ENCODE measurements at places on chromosomes 13 and 19.

GRCh38 chr19:38674388-38675171, 27.1 kb downstream of the ACTN4 start:
- peaks cover 84% of the 10 kb centered on the region for H3K4me1 ChIP-seq
- no peaks in the 10 kb centered on the region for H3K27me3 ChIP-seq
- no peaks in the 10 kb centered on the region for H3K36me3 ChIP-seq
- peak overlapping the region; percentile 89 for H3K27ac ChIP-seq
- H3K4me3 ChIP-seq: peak overlapping the region; percentile 0

DNA sequence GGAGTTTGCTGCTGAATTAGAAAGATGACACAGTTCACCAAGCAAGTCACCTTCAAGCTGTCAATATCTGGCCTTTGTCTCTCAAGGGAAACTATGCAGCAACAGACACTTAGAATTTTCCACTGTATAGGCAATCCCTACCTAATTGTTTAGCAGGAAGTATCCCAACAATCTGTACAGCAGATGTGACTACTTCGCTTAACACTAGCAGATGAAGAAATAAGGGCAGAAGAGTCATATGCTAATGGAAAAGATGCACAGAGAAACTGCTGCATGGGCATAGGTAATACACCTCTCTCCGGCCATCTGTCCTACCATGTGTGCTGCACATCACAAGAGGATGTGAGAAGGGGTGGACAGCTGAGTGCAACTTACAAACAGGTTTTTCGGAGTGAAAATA, 851.2 kb downstream of the PCDH9 start:
- H3K36me3 ChIP-seq: no peaks in the 10 kb centered on the region
- no peak overlapping the region for H3K27ac ChIP-seq
- H3K27me3 ChIP-seq: no peaks in the 10 kb centered on the region
- DNase-seq: no peak
- no peak overlapping the region for H3K4me3 ChIP-seq
- no peaks in the 10 kb centered on the region for H3K4me1 ChIP-seq

DNA sequence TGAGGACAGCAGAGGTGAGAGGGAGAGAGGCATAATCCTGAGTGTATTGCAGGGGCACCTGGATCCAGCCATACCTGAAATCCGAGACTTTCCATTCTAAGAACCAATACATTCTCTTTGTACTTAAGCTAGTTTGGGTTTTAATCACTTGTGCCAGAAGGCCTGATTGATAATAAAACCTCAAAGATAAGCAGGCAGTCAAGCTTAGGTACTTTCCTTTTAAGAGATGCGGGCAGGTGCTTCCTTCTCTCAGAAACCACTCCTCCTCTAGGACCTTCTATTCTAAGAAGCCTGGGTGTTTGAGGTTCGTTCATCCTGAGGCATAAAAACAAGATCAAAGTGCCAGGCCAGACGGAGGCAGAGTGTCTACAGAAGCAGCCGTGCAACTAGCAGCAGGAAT, 22.2 kb downstream of the FAM187B start:
- H3K4me3 ChIP-seq: no peak overlapping the region
- no peak for DNase-seq
- no peaks in the 10 kb centered on the region for H3K4me1 ChIP-seq
- no peaks in the 10 kb centered on the region for H3K36me3 ChIP-seq
- H3K27me3 ChIP-seq: no peaks in the 10 kb centered on the region

- H3K36me3 ChIP-seq: no peaks in the 10 kb centered on the region
- no peaks in the 10 kb centered on the region for H3K27me3 ChIP-seq
- H3K4me3 ChIP-seq: no peak overlapping the region
- DNase-seq: peak; percentile 26
These were observed 24.1 kb downstream of the DCAF15 start for GRCh38 chr19:13976446-13976845.

DNA sequence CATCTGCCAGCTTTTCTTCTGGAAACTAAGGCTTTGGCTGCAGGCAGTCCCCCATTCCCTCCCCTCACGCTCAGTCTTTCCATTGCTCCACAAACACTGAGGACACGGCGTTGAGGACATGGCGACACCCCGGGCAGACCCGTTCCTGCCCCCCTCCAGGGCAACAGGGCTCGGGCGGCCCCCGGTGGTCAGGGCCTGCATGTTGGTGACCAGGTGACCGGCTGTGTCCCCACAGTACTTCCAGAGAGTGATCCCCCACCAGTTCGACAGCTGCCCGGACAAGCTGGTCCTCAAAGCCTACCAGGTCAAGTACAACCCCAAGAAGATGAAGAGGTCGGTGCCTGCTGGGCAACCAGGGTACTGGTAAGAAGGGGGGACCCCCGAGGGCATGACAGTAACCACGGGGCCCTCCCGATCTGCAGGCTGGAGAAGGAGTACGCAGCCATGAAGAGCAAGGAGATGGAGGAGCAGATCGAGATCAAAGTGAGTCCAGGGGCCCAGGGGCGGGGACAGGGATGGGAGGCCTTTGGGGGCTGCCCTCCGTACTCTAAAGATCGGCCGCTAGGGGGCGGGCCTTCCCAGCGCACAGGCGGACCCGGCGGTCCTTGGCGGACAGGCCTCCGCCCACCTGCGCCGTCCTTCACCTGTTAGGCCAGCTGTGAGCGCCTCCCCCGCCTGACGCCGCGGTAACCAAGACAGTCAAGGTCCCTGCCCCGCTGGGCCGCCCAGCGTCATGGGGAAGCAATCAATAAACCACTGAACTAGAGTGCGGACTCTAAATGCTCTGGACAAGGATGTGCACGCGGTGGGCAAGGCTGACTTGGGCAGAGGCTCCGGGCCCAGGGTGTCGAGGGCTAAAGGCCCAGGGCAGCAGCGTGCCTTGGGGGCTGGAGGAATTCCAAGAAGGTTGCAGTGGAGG, 21.1 kb downstream of the PRR36 start:
- no peaks in the 10 kb centered on the region for H3K27me3 ChIP-seq
- H3K36me3 ChIP-seq: no peaks in the 10 kb centered on the region
- peaks cover 6% of the 10 kb centered on the region for H3K4me1 ChIP-seq
- no peak overlapping the region for H3K27ac ChIP-seq

DNA sequence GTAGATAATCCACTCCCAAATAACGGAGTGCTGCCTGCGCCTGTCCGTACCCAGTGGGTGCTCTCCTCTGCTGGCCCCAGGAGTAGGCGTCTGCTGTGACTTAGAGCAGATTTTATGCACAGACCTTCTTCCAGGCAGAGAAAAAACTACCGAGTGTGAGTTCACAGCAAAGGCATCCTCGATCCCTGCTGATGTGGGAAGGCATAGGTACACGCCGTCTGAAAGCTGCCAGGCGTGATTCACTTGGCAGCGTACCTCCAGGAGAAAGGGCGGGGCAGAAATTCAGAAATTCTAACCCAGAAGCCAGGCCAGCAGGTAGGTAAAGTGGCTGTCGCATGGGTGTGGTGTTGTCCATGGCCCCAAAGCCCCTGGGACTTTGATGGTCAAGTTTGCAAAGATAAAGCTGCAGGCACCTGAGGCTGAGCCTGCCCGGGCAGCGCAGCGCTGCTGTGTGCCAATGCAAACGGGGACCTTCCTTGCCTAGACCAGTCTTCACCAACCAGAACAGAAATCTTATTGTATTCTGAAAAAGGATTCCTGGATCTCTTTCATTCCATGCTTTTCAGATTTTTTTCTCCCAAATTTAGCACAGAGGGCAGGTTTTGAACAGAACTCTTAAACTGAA, 36.3 kb downstream of the COL4A2 start:
- no peaks in the 10 kb centered on the region for H3K36me3 ChIP-seq
- DNase-seq: no peak
- no peak overlapping the region for H3K27ac ChIP-seq
- no peak overlapping the region for H3K4me3 ChIP-seq

GRCh38 chr13:41458187-41458760, 924 bp downstream of the RGCC start:
- peaks cover 36% of the 10 kb centered on the region for H3K27me3 ChIP-seq
- no peaks in the 10 kb centered on the region for H3K36me3 ChIP-seq
- H3K4me3 ChIP-seq: peak overlapping the region; percentile 76
- H3K27ac ChIP-seq: peak overlapping the region; percentile 63
- H3K4me1 ChIP-seq: peaks cover 11% of the 10 kb centered on the region
